Spinal cord (tissue), 10 donors: ENCODE measurements at places on chromosomes 5 and 9. TPM values are rescaled to one million over a fixed set of nuclear protein-coding genes. Genes with fewer than 3 reads are reported as not detected.

The MYO10 gene
- 49.1 TPM for polyA plus RNA-seq

The ZMAT2 gene
- 109 TPM for polyA plus RNA-seq

The MSMP gene
- polyA plus RNA-seq = not detected

The PCDHB2 gene
- polyA plus RNA-seq = 10.3 TPM

The OBP2B gene
- polyA plus RNA-seq = not detected

The CCDC192 gene
- polyA plus RNA-seq = 1.6 TPM

The TCF7 gene
- polyA plus RNA-seq = 7.5 TPM

The GPX3 gene
- polyA plus RNA-seq = 25.5 TPM

The ARL14EPL gene
- polyA plus RNA-seq = not detected

The TTC33 gene
- 22.4 TPM for polyA plus RNA-seq

The MRPL36 gene
- 40.3 TPM for polyA plus RNA-seq

The RANBP3L gene
- 10.9 TPM for polyA plus RNA-seq

The ZDHHC11 gene
- polyA plus RNA-seq = 17.8 TPM

The FAM153A gene
- 8.6 TPM for polyA plus RNA-seq

The SLC6A7 gene
- polyA plus RNA-seq = 33.1 TPM

The TRPM3 gene
- 16.7 TPM for polyA plus RNA-seq

The LSM11 gene
- polyA plus RNA-seq = 56.8 TPM

The HMMR gene
- 4.7 TPM for polyA plus RNA-seq

The SPINK7 gene
- not detected for polyA plus RNA-seq

The CTXN3 gene
- polyA plus RNA-seq = 10.8 TPM

The RNF180 gene
- 10.0 TPM for polyA plus RNA-seq

The PHF24 gene
- 48.6 TPM for polyA plus RNA-seq

The ECPAS gene
- 74.2 TPM for polyA plus RNA-seq

The RAB3C gene
- 77.6 TPM for polyA plus RNA-seq

The PCDHA3 gene
- polyA plus RNA-seq = 9.5 TPM

The MTAP gene
- 21.0 TPM for polyA plus RNA-seq

The VCAN gene
- polyA plus RNA-seq = 145 TPM

The PCDHB15 gene
- polyA plus RNA-seq = 12.3 TPM

The SPATA6L gene
- 3.2 TPM for polyA plus RNA-seq

The AQP7 gene
- polyA plus RNA-seq = 3.1 TPM

The INSL4 gene
- polyA plus RNA-seq = not detected

The BTNL3 gene
- polyA plus RNA-seq = not detected

The MCC gene
- 19.2 TPM for polyA plus RNA-seq

The SPINK4 gene
- not detected for polyA plus RNA-seq

The STK32A gene
- polyA plus RNA-seq = 17.9 TPM

The GFI1B gene
- 0.42 TPM for polyA plus RNA-seq

The TRIM23 gene
- polyA plus RNA-seq = 29.7 TPM

The ADGRD2 gene
- polyA plus RNA-seq = 29.7 TPM

The VAV2 gene
- polyA plus RNA-seq = 48.3 TPM

The SHB gene
- 16.1 TPM for polyA plus RNA-seq

The FOXD4 gene
- polyA plus RNA-seq = 1.4 TPM

The FLT4 gene
- 8.3 TPM for polyA plus RNA-seq

The PITX1 gene
- polyA plus RNA-seq = not detected

The HAPLN1 gene
- polyA plus RNA-seq = 7.4 TPM

The DMRT3 gene
- 1.0 TPM for polyA plus RNA-seq

The CER1 gene
- polyA plus RNA-seq = 0.49 TPM

The SOX30 gene
- polyA plus RNA-seq = 0.51 TPM

The ORM2 gene
- not detected for polyA plus RNA-seq
